ENCODE measurements at places on chromosomes 4 and X. TPM values are rescaled to one million over a fixed set of nuclear protein-coding genes. Genes with fewer than 3 reads are reported as not detected.

- no peak for DNase-seq
Observed at GRCh38 chr4:6465955-6466354, 6.5 kb downstream of the PPP2R2C start.

DNA sequence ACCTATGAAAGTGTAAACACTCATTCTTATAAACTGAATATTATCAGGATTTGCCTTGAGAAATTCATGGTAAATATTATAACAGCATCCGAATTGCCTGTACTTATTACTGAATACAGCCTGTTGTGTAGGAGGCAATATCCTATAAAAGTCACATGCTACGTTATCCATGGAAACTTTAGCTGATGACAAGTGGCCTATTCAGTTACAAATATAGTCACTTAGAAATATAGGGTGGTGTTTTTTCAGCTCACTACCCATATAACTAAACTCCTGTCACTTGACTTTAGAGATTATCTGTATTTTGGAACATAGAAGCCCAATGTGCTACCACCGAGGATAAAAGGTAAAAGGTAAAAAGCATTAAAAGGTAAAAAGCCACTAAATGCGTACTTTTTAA, 493.4 kb downstream of the INPP4B start:
- no peak for DNase-seq

DNA sequence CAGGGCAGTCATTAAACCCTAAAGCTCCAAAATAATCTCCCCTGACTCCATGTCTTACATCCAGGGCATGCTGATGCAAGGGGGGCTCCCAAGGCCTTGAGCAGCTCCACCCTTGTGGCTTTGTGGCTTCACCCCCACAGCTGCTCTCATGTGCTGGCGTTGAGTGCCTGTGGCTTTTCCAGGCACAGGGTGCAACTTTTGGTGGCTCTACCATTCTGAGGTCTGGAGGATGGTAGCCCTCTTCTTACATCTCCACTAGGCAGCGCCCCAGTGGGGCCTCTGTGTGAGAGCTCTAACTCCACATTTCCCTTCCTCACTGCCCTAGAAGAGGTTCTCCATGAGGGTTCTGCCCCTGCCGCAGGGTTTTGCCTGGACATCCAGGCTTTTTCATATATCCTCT, 35.1 kb downstream of the CFAP299 start:
- no peak for DNase-seq

DNA sequence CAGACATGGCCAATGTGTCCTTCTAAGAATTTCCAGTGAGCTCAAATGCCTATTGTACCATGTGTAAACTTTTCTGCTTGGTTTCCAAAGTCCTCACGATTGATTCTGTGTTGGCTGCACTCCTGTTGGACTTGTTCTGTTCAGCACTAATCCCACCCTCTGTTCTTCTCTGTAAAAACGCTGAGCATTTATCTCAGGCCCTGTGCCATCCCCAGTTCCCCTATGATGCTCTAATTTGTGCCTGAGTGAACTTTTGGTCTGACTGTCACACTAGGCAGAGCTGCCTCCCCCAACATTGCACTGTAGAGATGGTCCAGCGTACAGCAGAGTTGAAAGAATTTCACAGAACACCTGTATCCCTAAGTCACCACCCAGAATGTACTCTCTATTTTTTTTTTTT, 76.1 kb upstream of the STS start:
- DNase-seq = no peak

DNA sequence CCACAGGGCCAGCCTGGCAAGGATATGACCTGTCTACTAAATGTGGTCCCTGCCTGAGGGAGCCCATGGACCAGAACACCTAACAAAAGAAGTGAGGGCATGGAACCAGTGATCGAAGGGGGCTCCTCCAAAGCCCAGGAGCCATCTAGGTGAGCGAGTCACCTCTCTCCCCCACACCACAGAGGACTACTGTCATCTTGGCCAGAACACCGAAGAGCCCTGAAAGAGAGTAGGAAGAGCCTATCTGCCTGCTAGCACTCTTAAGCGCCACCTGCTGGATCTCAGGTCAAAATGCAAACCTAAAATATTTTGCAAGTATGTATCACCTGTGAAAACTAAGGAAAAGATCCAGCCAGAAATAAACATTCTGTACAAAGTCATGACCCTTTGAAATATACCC, 137.9 kb upstream of the ZXDB start:
- no peak for DNase-seq

DNA sequence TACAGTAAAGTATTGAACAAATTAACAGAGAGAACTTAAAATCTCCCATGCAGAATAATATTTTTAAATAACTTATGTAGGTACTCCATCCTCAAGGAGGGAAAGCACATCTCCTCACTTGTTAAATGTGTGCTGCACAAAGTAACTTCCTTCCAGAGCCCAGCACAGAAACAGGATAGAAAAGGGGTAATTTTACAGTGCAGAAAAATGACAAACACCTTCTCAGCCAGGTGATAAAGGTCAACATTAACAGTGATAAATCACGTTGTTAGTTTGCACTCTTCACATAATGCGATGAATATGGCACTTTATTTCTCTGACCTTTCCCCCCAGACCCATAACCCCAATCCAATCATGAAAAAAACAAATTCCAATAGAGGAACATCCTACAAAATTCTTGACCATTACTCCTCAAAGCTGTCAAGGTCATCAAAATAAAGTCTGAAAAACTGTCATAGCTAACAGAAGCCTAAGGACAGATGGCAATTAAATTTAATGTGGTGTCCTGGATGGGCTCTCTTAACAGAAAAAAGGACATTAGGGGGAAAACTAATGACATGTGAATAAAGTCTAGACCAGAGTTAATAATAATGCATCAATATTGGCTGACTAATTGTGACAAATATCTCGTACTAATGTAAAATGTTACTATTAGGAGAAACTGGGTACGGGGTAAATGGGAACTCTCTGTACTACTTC, 547.4 kb upstream of the AGA start:
- no peak for DNase-seq

DNA sequence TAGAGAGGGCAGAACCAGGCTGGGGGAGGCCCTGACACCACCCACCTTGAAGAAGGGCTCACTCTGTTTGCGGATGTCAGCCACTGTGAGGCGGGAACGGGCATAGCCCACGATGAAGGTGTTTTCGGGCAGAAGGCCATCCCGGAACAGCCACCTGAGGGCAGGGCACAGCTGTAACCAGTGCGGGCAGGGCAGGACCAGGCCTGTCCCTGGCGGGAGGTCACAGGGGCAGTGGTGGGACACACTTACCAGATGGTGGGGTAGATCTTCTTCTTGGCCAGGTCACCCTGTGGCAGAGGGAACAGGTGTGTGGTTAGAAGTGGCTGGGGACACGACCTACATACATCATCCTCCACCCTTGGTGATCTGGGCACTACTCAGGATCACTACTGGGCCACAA, 10.8 kb downstream of the G6PD start:
- DNase-seq = no peak

DNA sequence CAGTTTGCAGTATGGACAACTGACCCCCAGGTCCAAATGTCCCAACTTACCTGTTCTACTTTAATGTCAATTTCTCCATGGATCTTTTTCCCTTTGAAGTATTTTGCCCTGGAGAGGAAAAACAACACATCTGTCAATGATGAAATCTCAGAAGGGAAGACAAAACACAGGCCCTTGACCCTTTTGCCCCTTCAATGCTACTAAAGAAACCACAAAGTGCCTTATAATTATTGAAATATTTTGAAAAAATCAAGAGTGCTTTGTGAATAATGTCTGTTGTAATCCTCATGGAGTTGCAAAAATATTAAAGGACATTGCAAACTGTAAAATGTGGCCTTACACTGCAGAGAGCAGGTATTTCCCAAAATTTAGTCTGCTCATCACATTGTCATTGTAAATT, 12.6 kb downstream of the SYN1 start:
- no peak for DNase-seq

DNA sequence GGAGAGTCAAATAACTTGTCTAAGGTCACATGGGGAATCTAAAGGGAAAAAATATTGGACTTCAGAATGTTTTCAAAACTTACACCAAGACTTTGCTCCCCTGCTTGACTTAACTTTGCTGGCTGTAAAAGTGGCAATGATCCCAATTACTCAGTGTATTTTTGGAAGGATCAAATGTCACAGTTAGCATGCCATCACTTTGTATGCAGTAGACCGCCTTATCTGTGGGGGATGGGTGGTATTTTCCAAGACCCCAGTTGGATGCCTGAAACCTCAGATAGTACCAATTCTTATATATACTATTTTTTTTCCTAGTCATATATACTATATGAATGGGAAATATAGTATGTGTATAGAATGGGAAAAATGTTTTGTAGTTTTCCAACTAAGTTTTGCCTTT, 53.4 kb downstream of the COL4A6 start:
- DNase-seq = no peak

DNA sequence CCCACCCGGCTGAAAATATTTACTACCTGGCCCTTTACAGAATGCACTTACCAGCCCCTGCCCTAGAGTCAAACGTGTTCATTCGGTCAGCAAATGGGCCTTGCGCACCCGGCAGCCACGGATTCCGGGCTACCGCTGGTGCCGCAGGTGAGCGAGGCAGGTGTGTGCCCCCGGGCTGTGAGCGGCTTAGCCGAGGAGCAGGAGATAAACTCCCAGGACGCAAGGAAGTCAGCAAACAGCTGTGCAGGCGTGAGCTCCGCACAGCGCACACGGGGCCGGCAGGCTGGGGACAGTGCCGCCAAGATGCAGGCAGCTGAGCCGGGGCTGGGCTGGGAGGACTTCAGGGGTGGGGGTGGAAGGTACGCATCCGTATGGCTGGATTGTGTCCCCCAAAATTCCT, 211.2 kb upstream of the PSAPL1 start:
- DNase-seq = no peak

DNA sequence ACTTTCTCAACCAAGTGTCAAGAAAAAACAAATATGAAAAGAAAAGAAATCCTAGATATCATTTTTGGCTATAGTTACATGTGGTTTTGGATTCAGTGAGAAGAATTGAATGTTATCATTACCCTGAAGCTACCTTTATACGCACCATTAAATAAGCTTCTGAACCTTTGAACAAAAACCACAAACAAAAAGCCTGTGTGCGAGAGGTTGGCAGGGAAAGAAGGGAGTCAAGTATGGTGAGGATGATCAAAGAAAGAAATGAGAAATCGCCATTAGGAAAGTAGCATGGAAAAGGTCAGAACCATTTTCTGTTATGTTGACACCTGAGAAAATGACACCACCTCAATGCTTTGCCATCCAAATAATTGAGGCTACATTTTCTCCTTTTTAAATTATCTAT, 1.2 kb upstream of the SLC7A11 start:
- no peak for DNase-seq

GRCh38 chr4:1049591-1049905, 38.1 kb downstream of the FGFRL1 start:
- peak; percentile 78 for DNase-seq

GRCh38 chrX:49129427-49129826, 5.9 kb upstream of the GPKOW start:
- DNase-seq = no peak

DNA sequence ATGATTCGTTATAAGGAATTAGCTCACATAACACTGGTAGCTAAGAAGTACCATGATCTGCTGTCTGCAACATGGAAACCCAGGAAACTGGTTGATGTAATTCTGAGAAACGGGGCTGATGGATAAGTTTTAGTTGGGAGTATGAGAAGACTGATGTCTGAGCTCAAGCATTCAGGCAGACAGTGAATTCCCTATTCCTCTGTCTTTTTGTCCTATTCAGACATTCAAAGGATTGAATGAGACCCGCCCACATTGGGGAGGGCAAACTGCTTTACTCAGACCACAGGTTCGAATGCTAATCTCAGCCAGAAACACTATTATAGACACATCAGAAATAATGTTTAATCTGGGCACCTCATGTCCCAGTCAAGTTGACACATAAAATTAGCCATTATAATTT, 515.5 kb downstream of the STPG2 start:
- no peak for DNase-seq

- no peak for DNase-seq
Observed at GRCh38 chrX:118225711-118226428, 109.3 kb upstream of the KLHL13 start.

DNA sequence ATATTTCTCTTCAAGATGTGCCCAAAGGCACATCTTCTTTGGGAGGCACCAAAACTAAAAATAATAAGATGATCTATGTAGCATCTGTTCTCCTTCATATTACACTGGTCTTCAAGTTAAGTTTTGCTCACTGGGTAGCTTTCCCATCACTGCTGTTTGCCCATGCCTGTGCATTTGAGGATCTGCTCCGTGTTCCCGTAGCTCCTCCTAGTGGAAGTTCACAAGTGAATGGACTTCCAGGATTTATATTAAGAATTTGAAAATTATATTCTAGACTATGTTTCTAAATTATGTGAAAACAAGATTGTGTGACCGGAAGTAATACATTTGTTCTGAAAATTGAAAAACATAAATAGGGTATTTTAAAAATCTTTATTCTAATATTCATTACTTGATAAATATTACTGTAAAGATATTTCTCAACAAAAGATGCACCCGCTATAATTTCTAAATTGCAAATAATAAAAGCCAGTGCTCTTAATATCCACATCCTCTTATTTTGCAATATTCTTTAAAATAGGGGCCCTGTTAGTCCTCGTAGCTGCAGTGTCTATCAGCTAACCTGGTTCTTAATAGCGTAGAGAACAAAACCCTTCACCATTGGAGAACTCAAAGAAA, 147.7 kb downstream of the RBM46 start:
- peak; percentile 8 for DNase-seq

GRCh38 chr4:80103629-80104028, 30.6 kb upstream of the ANTXR2 start:
- DNase-seq = no peak

- DNase-seq = no peak
Observed at GRCh38 chrX:55919367-55920221, 202.0 kb downstream of the RRAGB start.

DNA sequence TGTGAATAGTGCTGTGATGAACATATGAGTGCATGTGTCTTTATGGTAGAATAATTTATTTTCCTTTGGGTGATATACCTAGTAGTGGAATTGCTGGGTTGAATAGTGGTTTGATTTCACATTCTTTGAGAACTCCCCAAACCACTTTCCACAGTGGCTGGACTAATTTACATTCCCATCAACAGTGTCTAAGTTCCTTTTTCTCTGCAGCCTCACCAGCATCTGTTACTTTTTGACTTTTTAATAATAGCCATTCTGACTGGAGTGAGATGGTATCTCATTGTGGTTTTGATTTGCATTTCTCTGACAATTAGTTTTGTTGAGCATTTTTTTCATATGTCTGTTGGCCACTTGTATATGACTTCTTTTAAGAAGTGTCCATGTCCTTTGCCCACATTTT, 29.1 kb downstream of the JADE3 start:
- no peak for DNase-seq

The LGI2 gene
- total RNA-seq = 7.7 TPM

The EPHA5 gene
- total RNA-seq = not detected

The TLR3 gene
- total RNA-seq = 44.2 TPM

The NPY2R gene
- 0.13 TPM for total RNA-seq

The ATP11C gene
- 15.9 TPM for total RNA-seq

The BGN gene
- 200 TPM for total RNA-seq

The SATL1 gene
- total RNA-seq = not detected

The CHRDL1 gene
- total RNA-seq = 58.5 TPM

The UGT2B7 gene
- 1.5 TPM for total RNA-seq
